ENCODE measurements at places on chromosomes 7 and 10. TPM values are rescaled to one million over a fixed set of nuclear protein-coding genes. Genes with fewer than 3 reads are reported as not detected.

DNA sequence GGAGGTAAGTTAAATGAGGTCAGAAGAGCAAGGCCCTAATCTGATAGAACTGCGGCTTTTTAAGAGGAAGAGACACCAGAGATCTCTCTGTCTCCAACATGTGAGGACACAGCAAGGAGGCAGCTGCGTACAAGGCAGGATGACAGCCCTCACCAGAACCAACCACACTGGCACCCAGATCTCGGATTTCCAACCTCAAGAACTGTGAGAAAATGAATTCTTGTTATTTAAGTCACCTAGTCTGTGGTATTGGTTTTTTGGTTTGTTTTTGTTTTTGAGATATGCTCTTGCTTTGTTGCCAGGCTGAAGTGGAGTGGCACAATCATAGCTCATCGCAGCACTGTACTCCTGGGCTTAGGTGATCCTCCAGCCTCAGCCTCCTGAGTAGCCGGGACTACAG is 127.2 kb downstream of the DLG5 start:
- peaks cover 5% of the 10 kb centered on the region for H3K36me3 ChIP-seq
- no peaks in the 10 kb centered on the region for H3K27me3 ChIP-seq
- no peak overlapping the region for H3K27ac ChIP-seq
- no peak for DNase-seq

DNA sequence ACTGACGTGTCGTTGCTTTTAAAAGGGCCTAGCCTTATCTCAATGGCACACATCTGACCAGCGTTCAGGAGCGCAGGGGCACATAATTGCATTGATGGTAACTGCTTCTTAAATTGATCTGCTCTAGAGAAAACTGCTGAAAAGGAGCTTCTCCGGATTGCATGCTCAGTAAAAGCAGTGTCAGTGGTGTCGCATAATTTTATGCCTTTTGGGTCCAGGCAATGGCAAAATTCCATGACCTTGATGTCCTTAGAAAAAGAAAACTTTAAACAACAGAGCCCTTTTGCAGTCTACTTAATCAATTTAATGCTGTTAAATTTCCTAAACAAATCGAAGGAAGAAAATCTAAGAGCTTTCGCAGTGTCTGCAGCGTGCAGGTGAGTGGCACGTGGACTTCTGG is 75.7 kb downstream of the PTPRE start:
- no peak overlapping the region for H3K4me3 ChIP-seq
- H3K36me3 ChIP-seq: peaks cover 5% of the 10 kb centered on the region
- H3K27me3 ChIP-seq: no peaks in the 10 kb centered on the region
- peaks cover 24% of the 10 kb centered on the region for H3K4me1 ChIP-seq

LIPF gene
- total RNA-seq: not detected

GRCh38 chr7:55432939-55433784 is 68.0 kb downstream of the LANCL2 start:
- peak; percentile 51 for DNase-seq
- H3K27ac ChIP-seq: no peak overlapping the region
- no peak overlapping the region for H3K4me3 ChIP-seq
- no peaks in the 10 kb centered on the region for H3K36me3 ChIP-seq
- no peaks in the 10 kb centered on the region for H3K4me1 ChIP-seq

DNA sequence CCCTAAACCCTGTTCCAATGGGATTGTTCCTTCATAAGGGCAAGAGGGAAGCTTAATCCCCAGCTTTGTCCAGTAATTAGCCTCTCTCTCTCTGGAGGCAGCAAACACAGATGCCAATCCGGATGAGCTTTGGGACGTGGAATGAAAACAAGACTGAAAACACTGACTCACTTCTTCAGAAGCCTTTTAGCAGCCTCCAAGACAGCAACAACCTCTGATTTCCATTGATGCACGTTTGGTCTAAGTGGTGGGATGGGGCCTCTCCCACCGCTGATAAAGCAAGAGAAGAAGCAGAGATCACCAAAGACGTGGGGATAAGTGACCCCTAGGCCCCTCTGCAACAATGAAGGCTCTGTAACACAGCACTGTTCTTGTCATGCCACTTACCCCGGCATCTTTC is 5.8 kb upstream of the GFRA1 start:
- peaks cover 2% of the 10 kb centered on the region for H3K36me3 ChIP-seq
- peaks cover 12% of the 10 kb centered on the region for H3K27me3 ChIP-seq
- no peak overlapping the region for H3K4me3 ChIP-seq
- no peak overlapping the region for H3K27ac ChIP-seq
- peaks cover 7% of the 10 kb centered on the region for H3K4me1 ChIP-seq

GRCh38 chr10:22429146-22429545 is 83.8 kb downstream of the SPAG6 start:
- H3K36me3 ChIP-seq: peaks cover 5% of the 10 kb centered on the region
- peaks cover 44% of the 10 kb centered on the region for H3K4me1 ChIP-seq
- no peak for DNase-seq

ABCB4 gene
- not detected for total RNA-seq

NCF1 gene
- not detected for total RNA-seq

- H3K4me1 ChIP-seq: peaks cover 11% of the 10 kb centered on the region
- H3K36me3 ChIP-seq: peaks cover 5% of the 10 kb centered on the region
- no peak overlapping the region for H3K27ac ChIP-seq
- H3K27me3 ChIP-seq: no peaks in the 10 kb centered on the region
- H3K4me3 ChIP-seq: no peak overlapping the region
Measured at GRCh38 chr7:157570531-157571200, 233.9 kb downstream of the DNAJB6 start.

MEIG1 gene
- not detected for total RNA-seq

DNA sequence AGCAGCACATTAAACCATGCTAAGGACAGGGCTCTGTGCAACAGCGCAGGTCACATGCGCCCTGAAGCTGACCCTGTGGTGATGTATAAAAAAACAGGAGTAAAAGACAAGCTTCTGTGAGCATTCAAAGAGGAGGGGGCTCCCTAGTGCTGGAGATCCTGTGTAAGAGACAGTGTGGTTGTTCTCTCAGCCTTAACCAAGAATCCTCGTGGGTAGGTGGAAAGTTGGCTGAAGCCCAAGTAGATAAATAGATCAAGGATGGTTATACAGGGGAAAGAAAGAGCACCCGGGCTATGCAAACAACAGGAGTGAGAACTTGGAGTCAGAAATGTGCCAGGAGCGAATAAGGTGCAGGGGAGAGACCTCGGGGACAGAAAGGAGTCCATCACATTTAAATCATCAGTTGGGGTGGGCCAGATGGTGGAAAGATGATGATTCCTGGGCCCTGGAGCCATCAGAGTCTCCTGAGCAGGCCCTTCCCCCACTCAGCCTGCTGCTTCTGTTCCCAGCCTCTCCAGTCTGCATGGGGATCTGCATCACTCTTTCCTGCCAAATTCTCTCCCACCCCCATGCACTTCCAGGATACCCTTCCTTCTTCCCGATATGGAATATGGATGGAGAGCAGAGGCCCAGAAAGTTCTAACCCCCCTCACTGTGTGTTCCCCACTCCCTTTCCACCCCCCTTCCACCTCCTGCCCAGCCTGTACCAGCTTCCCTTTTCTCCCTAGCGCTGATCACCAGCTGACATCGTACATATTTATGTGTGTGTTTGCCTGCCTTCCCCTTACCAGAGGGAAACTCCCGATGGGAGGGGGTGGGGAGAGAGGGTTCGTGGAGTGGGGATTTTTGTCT is 78.1 kb upstream of the PRR15 start:
- no peak overlapping the region for H3K27ac ChIP-seq
- no peak for DNase-seq
- H3K27me3 ChIP-seq: no peaks in the 10 kb centered on the region
- no peaks in the 10 kb centered on the region for H3K4me1 ChIP-seq
- no peak overlapping the region for H3K4me3 ChIP-seq

DNA sequence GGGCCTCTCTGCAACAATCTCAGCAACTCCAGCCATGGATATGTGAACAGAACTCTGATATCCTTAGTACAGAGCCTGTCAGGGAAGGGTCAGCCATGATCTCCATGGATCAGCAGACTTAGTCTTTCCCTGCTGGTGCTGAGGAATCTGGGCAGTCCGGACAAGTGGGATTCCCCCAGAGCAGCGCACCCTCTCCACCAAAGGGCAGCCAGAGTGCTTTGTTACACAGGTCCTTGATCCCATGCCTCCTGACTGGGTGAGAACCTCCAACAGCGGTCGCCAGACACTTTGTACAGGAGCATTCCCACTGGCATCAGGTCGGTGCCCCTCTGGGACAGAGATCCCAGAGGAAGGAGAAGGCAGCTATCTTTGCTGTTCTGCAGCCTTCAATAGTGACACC is 38.9 kb downstream of the TPK1 start:
- no peaks in the 10 kb centered on the region for H3K4me1 ChIP-seq
- DNase-seq: no peak
- no peaks in the 10 kb centered on the region for H3K27me3 ChIP-seq
- no peaks in the 10 kb centered on the region for H3K36me3 ChIP-seq

NACAD gene
- 1.0 TPM for total RNA-seq

- H3K4me1 ChIP-seq: no peaks in the 10 kb centered on the region
- DNase-seq: peak; percentile 4
- H3K27ac ChIP-seq: no peak overlapping the region
- H3K27me3 ChIP-seq: no peaks in the 10 kb centered on the region
Measured at GRCh38 chr7:83947260-83947659, 247.3 kb downstream of the SEMA3A start.

DNA sequence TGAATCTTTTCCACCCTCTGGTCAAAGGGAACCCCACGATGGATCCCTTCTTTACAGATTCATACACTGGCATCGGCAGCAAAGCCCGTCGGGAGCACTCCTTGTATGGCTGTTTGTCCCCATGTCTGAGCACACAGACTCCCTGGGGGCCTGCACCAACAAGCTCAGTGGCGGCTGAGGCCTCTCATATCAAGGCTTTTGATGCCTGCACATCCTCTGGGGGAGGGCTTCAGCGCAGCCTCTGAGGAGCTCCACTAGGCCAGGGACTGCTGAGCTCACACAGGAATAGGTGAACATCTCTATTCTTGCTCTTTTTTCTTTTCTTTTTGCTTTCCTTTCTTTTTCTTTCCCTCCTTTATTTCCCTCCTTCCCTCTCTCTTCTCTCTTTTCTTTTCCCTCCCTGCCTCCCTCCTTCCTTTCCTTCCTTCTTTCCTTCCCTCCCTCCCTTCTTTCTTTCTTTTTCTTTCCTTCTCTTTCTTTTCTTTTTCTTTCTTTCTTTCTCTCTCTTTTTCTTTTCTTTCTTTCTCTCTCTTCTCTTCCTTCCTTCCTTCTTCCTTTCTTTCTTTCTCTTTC is 174.6 kb downstream of the CCDC3 start:
- no peak overlapping the region for H3K27ac ChIP-seq
- no peak overlapping the region for H3K4me3 ChIP-seq
- peaks cover 98% of the 10 kb centered on the region for H3K27me3 ChIP-seq
- H3K4me1 ChIP-seq: no peaks in the 10 kb centered on the region
- H3K36me3 ChIP-seq: no peaks in the 10 kb centered on the region

DNA sequence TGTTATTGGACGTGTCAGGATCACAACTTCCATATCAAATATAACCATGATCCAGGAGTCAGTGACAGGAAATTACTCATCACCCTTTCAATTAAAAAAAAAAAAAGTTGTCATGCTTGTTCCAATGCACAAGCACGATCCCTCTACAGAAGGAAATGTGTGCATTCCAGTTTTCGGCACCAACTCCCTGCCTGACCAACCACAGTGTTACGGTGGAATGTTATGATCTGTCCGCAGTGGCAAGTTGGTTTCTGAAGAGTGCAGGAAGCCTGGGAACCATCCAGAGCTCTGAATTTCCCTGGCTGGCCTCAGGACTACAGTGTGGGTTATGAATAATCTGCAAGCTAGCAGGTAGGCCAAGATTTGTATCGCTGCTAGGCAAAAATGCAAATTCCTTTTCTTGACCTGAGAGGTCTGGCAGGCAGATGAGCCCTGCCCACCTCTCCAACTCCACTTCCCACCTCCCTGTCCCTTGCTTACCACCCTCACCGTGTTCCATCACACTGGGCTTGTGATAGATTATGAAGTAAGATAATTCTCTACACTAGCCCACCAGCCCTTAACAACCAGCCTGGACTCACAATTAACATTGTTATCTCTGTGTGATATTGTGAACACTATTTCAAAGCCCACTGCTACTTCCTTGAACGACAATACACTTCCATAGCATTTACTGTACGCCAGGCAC is 20.4 kb downstream of the FRMPD2 start:
- H3K4me1 ChIP-seq: peaks cover 35% of the 10 kb centered on the region
- H3K27ac ChIP-seq: no peak overlapping the region
- no peak for DNase-seq
- H3K27me3 ChIP-seq: peaks cover 15% of the 10 kb centered on the region

- H3K27me3 ChIP-seq: no peaks in the 10 kb centered on the region
- H3K4me1 ChIP-seq: no peaks in the 10 kb centered on the region
- H3K27ac ChIP-seq: no peak overlapping the region
- H3K36me3 ChIP-seq: no peaks in the 10 kb centered on the region
Measured at GRCh38 chr10:23945845-23946244, 263.1 kb upstream of the KIAA1217 start.

GIMAP5 gene
- total RNA-seq: not detected

GRCh38 chr10:117830787-117831212 is 215.9 kb downstream of the RAB11FIP2 start:
- no peak for DNase-seq
- no peaks in the 10 kb centered on the region for H3K27me3 ChIP-seq
- no peaks in the 10 kb centered on the region for H3K36me3 ChIP-seq
- no peaks in the 10 kb centered on the region for H3K4me1 ChIP-seq
- H3K27ac ChIP-seq: no peak overlapping the region
- no peak overlapping the region for H3K4me3 ChIP-seq

- no peaks in the 10 kb centered on the region for H3K36me3 ChIP-seq
- H3K27ac ChIP-seq: no peak overlapping the region
- H3K27me3 ChIP-seq: no peaks in the 10 kb centered on the region
- DNase-seq: no peak
Measured at GRCh38 chr10:61186408-61186807, 242.4 kb upstream of the RHOBTB1 start.

MUC3A gene
- total RNA-seq: 6.3 TPM

GRCh38 chr10:45589009-45589408 is 83.6 kb downstream of the ZFAND4 start:
- peaks cover 7% of the 10 kb centered on the region for H3K36me3 ChIP-seq
- H3K4me3 ChIP-seq: no peak overlapping the region
- no peak for DNase-seq
- no peak overlapping the region for H3K27ac ChIP-seq

GRCh38 chr10:106708506-106708905 is 456.0 kb downstream of the SORCS1 start:
- H3K36me3 ChIP-seq: no peaks in the 10 kb centered on the region
- no peak overlapping the region for H3K27ac ChIP-seq
- H3K27me3 ChIP-seq: no peaks in the 10 kb centered on the region
- H3K4me1 ChIP-seq: no peaks in the 10 kb centered on the region
- no peak overlapping the region for H3K4me3 ChIP-seq

DNA sequence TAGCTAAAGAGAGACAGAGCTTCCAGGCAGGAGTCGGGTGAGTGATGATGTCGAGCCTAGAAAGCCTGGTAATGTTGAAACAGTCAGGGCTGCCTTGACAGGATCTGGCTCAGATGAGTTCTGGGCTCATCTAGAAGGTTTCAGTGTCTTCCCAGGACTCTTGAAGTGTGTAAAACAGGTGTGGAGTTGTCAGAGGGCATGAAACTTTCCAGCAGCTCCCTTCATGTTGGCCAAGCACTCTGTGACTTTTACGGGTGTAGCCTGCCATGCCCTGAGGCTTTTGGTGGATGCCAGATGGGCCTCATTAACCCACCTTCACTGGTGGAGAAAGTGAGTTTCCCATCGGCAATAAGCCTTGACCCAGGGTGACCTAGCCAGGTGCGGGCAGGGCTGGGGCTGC is 66.4 kb upstream of the PDCD4 start:
- H3K27me3 ChIP-seq: peaks cover 9% of the 10 kb centered on the region
- H3K4me3 ChIP-seq: no peak overlapping the region
- DNase-seq: no peak
- no peaks in the 10 kb centered on the region for H3K36me3 ChIP-seq

ZNF365 gene
- 4.0 TPM for total RNA-seq

Measured in Calu3 (cell line).